ENCODE measurements at places on chromosomes 13 and 19.

DNA sequence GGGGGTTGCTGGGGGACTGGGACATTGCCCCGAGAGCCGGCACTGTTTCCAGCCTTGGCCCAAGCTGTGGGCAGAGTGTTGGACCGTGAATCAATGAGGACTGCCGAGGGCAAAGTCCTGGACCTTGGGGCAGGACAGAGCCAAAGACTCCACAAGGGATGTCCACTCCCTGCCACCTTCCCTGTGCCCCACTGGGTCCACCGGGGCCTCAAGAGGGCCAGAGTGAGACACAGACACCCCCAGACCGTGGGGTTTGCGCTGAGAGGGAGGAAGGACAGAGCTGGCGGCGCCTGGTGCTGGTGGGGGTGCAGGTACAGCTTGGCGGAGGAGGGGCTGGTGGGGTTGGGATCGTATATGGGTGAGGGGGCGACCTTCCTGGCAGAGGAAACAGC is 11.8 kb downstream of the MAST3 start:
- no peak for DNase-seq

- no peak for DNase-seq
Observed at GRCh38 chr13:51817717-51818116, 13.8 kb upstream of the DHRS12 start.

DNA sequence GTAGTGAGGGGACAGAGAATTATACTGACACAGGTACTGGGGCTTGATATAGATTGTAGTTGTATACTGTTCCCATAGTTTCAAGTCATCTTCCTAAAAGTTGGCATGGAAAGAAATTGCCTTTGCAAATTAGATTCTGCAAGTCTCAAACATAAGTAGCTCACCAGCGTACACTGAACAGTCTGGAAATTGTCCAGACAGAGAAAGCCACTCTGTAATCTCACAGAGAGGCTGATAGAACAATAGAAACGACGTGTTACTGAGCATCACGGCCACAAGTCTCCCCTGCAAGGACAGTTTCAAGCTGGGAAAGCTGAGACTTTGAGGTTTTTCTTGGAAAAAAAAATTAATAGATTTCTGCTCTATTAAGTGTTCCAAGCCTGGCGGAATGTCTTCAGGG is 228.6 kb downstream of the DNAJC15 start:
- no peak for DNase-seq

- peak; percentile 41 for DNase-seq
Observed at GRCh38 chr13:73519396-73520116, 460.8 kb downstream of the KLF5 start.

DNA sequence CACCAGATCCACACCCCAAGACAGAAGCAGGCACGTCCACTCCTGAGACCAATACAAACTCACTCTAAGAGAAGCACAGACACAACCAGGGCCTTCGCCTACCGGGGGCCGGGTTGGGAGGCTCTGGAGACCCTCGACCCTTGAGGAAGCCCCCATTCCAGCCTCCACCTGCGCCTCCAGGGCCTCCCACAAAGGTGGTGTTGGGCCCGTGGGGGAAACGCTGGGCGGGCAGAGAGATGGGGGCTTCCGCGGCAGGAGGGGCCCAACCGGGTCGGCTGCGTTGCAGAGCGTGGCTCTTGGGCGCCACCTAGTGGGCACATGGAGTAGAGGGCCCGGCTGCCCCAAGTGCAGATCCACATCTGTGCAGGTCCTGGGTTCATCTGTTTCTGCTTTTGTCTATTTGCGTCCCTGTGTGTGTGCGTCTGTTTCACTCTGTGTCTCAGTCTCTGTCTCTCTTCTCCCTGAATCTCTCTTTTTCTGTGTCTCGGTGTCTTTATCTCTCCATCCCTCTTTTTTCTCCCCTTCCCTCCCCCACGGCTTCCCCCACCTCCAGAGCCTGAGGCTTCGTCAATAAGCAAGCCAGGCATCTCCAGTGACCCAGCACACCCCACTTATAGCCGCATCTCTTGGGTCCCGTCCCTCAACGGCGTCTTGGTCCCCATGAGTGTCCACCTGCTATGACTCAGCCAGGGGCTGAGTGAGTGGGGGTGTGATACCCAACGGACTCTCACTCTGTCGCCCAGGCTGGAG is 10.5 kb upstream of the TINCR start:
- DNase-seq, result peak; percentile 58

DNA sequence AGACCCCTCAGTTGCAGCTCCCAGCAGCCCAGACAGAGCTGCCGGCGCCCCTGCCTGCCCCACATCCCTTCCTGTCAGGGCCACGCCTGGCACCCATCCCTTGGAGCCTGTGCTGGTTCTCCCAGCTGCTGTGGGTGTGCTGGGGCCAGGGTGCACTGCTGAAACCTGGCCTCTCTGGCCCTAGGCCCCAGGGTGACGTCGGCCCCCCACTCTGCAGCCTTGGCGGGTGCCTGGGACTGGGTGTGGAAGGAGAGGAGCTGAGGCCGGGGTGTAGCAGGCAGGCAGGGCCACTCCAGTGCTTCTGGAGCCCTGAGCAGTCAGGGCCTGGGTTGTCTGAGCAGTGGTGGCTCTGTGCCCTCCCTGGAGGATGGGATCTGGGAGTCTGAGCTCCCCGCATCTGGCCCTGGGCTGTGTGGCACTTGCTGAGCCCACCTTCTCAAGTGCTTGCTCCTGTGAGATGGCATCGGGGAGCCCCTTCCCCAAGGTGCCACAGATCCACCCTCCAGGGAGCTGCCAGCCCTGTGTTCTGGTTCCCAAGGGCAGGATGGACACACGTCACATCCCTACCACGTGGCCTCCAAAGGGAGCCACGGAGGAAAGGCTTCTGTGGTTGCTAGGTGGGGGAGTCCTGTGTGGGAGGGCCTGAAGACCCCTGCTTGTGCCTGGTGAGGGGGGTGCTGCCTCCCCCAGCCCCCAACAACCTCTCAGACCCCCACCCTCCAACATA is 5.2 kb downstream of the PLEKHJ1 start:
- DNase-seq, result no peak

GRCh38 chr19:10690341-10690781 is 10.9 kb upstream of the QTRT1 start:
- DNase-seq, result no peak

- no peak for DNase-seq
Observed at GRCh38 chr13:64817691-64818090, 2412.4 kb downstream of the PCDH9 start.

GRCh38 chr13:43583321-43583720 is 203.5 kb downstream of the ENOX1 start:
- no peak for DNase-seq

GRCh38 chr13:20401931-20402856 is 123.5 kb downstream of the CRYL1 start:
- no peak for DNase-seq

DNA sequence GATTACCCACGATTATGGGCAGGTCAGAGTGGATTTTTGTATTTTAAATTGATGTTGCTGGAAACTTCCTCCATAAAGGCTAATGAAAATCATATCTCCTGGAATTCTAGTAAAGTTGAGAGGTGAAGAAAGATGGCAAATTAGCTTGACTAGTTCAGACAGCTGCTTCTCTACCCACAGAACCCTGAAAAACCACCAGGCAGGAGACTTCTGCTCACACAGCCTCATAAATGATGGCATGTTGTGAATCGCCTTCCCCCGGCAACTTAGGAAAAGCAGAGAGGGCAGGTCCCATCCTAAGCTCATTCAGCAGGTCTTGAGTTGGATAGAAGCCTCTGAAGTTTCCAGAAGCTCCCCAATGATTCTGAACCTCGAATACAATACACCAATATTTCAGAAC is 87.6 kb upstream of the SLC7A1 start:
- no peak for DNase-seq

- DNase-seq, result no peak
Observed at GRCh38 chr13:22111152-22111783, 440.4 kb downstream of the FGF9 start.

DNA sequence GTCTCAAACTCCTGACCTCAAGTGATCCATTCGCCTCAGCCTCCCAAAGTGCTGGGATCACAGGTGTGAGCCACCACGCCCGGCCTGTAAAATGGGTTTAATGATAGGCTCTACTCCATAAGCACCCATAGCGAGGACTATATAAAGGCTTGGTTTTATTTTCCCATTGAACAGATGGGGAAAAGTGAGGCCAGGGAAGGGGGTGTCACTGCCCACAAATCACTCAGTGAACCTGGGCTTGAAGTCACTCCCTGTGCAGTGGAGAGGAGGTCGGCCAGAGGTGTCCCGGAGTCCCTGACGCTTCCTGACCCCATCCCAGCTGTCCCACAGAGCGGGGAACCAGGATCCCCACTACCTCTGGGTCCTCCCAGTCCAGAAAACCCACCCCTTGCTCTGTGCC is 14.9 kb downstream of the TLE2 start:
- no peak for DNase-seq

GRCh38 chr19:406135-406781 is 2.7 kb downstream of the C2CD4C start:
- DNase-seq, result no peak

DNA sequence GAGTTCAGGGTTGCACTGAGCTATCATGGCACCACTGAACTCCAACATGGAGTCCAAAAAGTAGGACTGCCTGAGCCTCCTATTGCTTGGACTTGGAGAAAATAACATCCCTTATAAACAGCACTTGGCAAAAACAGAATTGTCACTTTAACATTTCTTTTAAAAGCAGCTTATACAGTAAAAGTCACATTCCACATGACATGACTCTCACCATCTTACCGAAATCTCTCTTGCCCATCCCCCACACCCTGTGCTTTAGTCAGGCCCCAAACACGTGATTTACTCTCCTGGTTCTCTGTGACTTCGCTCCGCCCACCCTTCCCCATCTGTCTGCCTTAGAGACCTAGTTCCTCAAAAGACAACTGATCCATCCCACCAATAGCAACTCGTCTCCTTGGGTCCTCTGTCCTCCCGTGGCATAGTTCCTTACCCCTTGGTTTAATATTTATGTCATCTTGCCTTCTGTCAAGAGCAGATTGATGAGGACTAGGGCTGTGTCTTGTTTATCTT is 4.6 kb downstream of the SAFB start:
- DNase-seq, result no peak
